Globus pallidus (tissue), 1 donor: ENCODE measurements at places on chromosomes 13 and 19.

- DNase-seq = no peak
These were observed 9.0 kb upstream of the ATXN8OS start for GRCh38 chr13:70098669-70099068.

GRCh38 chr13:40433577-40433976, 232.9 kb downstream of the FOXO1 start:
- no peak for DNase-seq

DNA sequence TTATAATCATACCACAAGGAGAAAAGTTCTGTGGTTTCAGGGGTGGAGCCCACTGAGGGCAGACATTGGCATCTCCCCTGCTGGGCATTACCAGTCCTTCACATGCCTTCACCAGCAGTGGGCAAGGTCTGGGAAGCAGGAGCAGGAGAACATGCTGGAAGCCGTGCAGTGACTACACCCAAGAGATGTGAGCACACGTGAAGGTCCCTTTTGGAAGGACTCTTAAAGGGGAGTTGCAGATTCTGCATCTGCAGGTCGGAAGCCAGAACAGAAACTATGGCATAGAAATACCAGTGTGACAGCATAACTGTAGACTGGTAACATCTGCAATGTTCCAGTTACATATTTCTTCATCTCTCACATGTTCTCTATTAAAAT, 26.9 kb upstream of the KL start:
- DNase-seq = no peak

DNA sequence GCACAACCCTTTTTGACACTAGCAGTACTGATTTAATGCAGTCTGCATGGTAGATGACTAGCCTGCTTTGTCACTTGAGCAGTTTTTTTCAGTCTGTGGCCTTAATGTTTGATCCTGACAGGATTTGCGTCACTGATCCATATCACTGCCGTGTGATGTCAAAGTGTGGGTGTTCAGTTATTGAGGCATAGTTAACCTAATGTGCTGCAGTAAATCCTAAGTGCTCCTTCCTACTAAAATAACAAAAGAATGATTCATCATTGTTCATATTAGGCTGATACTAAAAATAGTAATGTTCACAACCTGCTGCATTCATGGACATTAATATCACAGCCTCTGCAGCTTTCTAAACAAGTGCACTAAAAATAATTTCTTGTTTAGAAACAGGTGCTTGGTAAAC, 121.9 kb upstream of the MLNR start:
- DNase-seq = no peak

- no peak for DNase-seq
These were observed 55.4 kb upstream of the RNF113B start for GRCh38 chr13:98232456-98232855.

GRCh38 chr13:22839603-22840530, 340.9 kb upstream of the SGCG start:
- peak; percentile 18 for DNase-seq

GRCh38 chr13:104694397-104694796, 1628.2 kb upstream of the SLC10A2 start:
- no peak for DNase-seq

DNA sequence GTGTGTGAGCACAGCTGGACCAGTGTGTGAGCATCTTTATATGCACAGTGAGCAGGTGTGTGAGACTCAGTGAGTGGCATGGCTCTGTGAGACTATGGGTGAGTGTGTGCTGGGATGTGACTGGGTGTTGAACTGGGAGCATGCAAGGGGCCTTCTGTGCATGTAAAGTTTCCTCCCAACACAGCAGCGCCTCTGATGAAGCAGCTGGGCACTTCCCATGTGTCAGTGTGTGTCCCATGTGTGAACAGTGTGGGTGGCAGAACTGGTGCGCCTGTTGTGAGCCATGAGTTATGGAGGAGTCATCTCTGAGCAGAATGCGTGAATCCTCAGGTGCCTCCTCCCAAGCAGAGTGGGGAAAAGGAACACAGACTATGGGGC, 24.1 kb downstream of the LGALS16 start:
- DNase-seq = no peak

DNA sequence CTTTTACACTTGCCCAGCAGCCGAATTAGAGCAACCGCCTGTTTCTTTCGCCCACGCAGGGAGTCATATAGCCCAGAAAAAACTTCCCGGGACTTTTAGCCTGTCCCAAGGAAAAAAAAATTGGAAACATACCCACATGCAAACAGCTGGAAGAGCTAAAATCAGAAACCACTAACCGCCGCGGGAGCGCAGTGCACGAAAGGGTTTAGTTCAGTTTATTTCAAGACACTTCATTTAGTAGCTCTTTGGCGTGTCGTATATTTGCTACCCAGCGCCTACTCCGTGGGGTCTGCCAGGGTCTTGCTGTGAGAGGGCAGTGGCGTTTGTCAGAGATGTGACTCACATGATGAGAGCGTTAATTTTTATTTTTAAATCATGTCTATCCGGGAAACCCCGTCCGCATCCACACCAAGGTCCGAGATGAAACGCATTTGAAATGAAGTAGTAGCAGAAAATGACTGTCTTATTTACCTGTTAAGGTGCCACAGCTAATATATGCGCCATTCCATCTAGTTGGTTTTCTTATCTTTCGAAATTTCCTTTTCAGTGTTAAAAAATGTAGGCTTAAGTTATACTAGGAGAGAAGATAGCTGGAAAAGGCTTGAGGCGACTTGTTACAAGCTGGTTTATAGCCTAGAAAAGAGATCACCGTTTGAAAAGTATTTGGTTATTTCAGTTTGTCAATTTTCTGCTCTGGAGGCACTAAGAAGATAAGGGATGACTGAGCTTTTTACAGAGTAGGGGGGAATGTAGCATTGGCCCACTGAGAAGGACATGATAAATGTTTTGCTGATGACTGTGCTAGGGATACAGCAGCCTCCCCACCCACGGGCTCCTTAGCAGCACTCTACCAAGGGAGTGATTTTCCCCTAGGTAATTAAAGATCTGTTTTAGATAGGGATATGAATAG, 1.7 kb downstream of the KLF5 start:
- DNase-seq = no peak

DNA sequence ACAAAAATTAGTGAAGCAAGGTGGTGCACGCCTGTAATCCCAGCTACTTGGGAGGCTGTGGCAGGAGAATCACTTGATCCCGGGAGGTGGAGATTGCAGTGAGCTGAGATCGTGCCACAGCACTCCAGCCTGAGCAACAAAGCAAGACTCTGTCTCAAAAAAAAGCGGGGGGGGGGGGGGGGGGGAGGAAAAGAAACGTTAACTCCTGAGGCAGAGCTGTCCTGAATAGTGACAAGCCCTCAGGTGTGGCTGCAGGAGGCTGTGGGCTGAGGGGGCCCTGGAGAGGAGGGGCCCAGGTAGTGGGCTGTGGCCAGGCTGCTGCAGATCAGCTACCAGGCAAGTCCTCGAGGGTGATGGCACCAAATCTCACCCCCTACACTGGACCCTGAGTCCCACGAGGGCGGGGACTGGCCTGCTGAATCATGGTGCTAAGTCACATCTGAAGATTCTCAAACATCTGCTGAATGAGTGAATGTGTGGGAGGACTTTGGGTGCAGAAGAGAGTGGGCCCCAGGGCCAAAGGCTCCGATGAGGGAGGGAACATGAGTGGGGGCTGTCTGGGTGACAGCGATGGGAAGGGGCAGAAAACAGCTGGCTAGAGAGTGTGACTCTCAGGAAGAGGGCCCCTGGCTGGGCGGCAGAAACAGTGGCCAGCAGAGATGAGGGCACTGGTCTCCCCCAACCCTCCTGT, 24.6 kb upstream of the ATP1A3 start:
- no peak for DNase-seq

- DNase-seq = no peak
These were observed 182.7 kb upstream of the TSC22D1 start for GRCh38 chr13:44758630-44759383.

- no peak for DNase-seq
These were observed 10.9 kb downstream of the POLR2E start for GRCh38 chr19:1084024-1084868.
